ENCODE measurements at places on chromosomes 13 and 19.
A peak's percentile ranks its signal among the peaks of the same experiment; 100 is the strongest.

DNA sequence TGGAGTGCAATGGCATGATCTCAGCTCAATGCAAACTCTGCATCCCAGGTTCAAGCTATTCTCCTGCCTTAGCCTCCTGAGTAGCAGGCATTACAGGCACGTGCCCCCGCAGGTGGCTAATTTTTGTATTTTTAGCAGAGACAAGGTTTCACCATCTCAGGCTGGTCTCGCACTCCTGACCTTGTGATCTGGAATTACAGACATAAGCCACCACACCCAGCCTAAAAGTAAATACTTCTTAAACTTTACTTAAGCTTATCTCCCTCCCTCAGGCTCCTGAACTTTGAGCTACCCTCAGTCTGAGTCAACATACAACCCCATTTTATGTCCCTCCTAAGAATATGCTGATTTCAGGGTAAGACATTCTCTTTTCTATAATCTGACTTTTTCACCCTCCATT is 66.1 kb downstream of the ZNF486 start:
- no peak for DNase-seq

- no peak for DNase-seq
Observed at GRCh38 chr13:44449999-44450821, 76.6 kb downstream of the SERP2 start.

DNA sequence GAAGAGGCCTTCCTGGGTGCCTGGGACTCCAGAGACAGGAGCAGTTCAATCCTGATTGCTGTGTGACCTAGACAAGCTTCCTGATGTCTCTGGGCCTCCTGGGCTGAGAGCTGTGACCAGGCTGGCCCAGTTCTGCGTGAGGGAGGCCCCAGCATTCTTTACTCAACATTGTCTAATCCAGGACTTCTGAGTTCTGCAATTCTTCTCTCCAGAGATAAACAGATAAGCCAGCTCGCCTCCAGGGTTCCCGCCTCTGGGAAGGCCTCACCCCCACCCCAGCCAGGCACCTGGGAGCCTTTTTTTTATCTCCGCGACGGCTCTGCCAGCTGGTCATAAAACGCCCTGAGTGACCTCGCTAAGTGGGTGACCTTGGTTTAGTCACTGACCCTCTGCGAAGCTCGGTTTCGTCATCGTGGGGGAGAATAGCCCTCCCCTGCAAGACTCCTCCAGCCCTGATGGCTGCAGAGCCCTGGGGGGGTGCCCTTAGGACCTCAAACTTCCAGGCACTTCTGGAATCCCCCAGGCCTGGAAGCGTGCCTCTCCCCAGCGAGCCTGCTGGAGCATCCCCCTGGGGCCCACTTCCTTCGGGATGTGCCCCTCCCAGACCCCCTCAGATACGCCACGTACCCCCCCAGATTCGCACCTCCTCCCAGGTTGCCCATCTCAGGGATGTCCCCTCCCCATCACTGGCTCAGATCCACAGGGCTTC is 1.9 kb downstream of the SULT2B1 start:
- DNase-seq = no peak

DNA sequence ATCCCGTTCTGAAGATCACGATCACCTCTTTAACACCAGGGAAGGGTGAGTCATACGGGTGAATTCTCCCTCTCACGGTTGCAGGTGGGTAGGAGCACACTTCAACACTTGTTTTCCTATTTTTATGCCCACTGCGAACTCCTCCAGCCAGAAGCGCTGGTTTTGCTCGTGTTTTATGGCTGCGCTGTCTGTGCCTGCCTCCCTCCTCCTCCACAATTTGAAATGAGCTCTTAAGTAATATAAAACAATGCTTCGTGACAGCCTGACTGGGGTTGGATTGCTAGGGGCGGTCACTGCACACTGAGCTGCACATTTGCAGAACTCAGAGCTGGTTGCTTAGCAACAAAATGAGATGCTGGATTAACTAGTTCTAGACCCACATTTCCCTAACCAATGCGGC is 12.9 kb downstream of the CCDC70 start:
- DNase-seq = no peak

DNA sequence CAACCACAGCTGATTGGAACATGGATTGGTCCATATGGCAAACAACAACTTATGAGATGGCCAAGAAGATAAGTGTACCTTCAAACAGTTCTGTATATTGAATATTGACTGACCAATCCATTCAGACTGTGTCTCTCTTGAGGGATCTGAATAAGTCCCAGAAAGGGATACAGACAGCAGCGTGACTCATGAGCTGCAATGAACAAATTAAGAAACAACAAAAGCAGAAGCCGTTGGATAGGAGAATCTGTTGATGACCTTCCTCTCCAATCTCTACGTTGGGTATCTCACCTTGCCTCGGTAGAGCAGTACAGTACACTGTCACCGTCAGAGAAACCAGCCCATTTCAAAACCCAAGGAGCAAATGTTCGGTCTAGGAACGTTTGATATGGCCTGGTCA is 21.3 kb downstream of the MBD3L2B start:
- DNase-seq = no peak

GRCh38 chr13:37905736-37906135 is 36.2 kb upstream of the TRPC4 start:
- DNase-seq = no peak

DNA sequence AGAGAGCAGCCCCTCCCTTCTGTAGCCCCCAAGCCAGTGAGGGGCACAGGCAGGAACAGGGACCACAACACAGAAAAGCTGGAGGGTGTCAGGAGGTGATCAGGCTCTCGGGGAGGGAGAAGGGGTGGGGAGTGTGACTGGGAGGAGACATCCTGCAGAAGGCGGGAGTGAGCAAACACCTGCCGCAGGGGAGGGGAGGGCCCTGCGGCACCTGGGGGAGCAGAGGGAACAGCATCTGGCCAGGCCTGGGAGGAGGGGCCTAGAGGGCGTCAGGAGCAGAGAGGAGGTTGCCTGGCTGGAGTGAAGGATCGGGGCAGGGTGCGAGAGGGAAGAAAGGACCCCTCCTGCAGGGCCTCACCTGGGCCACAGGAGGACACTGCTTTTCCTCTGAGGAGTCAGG is 4.2 kb downstream of the KLK3 start:
- DNase-seq = no peak

- no peak for DNase-seq
Observed at GRCh38 chr13:87444135-87444534, 227.0 kb upstream of the SLITRK5 start.

- DNase-seq = no peak
Observed at GRCh38 chr19:45821103-45821521, 6.0 kb upstream of the RSPH6A start.

DNA sequence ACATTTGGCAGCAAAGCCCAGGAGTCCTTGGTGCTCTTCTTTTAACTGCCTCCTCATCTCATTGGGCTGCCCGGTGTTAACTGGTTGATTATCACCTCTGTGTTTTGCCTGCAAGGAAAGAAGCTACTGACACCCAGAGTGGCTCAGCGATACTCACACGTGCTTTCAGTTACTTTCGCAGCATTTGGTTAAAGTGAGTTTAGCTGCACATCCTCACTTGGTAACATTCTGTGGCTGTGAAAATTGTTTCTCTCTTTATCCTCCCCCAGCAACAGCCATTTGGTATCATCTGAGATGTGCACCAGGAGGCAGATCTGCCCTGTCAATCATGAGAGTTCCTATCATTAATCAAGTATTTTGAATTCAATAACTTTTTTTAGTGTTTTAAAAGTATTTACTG is 44.6 kb upstream of the GPR183 start:
- no peak for DNase-seq

DNA sequence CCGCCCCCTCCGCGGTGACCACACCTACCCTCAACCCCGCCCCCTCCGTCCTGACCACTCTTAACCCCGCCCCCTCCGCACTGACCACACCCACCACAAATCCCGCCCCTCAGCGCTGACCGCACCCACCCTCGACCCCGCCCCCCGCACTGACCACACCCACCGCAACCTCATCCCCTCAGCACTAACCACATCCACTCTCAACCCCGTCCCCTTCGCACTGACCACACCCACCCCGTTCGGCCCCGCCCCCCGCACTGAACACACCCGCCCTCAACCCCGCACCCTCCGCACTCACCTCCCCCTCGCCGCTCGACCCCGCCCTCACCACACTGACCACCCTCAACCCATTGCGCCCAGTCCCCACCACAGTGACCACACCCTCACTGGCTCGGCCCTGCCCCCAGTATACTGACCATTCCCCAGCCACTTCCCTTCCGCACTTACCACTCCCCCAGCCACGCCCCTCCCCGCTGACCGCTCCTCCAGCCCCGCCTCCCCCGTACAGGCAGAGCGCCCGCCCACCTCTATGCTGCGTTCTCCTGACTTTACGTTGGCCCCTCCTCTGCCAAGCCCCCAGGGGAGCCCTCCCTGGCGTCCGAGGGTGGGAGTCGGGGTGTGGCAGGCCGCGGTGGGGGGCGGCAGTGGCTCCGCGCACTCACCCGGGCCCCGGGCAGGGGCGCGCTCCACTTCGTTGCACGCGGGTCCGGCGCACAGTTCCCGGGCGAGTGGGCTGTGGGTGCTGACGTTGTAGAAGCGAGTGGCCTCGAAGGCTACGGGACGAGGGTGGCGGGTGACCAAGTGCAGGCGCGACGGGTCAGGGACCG is 8.4 kb downstream of the F2RL3 start:
- DNase-seq = peak; percentile 48

DNA sequence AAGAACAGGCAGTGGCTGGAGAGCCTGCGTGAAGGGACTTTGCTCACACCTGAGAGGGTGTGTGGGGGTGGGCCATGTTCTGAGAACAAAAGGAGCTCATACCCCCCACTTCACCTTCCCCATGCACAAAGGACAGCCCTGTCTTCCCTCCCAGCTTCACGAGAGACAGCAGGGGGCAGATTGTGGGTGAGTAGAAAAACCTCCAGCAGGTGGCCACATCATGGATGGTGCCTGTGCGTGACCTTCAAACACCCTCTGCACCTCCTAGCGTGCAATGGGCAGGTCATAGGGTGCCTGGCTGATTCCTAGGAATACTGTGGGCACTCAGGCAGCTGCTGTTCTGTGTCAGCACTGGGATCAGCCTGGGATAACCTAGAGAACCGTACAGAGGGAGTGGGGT is 36.3 kb upstream of the PSG9 start:
- no peak for DNase-seq

GRCh38 chr13:33550885-33551284 is 265.3 kb upstream of the STARD13 start:
- no peak for DNase-seq

GRCh38 chr13:65595916-65596315 is 1634.2 kb downstream of the PCDH9 start:
- no peak for DNase-seq

GRCh38 chr13:27047081-27047480 is 124.5 kb downstream of the USP12 start:
- no peak for DNase-seq

- DNase-seq = no peak
Observed at GRCh38 chr13:97274829-97275649, 52.9 kb downstream of the MBNL2 start.

- DNase-seq = no peak
Observed at GRCh38 chr19:47430041-47430802, 10.9 kb upstream of the MEIS3 start.

GRCh38 chr19:32464279-32464678 is 58.7 kb downstream of the DPY19L3 start:
- no peak for DNase-seq

GRCh38 chr19:2042485-2043250 is 8.4 kb downstream of the MKNK2 start:
- DNase-seq = no peak

DNA sequence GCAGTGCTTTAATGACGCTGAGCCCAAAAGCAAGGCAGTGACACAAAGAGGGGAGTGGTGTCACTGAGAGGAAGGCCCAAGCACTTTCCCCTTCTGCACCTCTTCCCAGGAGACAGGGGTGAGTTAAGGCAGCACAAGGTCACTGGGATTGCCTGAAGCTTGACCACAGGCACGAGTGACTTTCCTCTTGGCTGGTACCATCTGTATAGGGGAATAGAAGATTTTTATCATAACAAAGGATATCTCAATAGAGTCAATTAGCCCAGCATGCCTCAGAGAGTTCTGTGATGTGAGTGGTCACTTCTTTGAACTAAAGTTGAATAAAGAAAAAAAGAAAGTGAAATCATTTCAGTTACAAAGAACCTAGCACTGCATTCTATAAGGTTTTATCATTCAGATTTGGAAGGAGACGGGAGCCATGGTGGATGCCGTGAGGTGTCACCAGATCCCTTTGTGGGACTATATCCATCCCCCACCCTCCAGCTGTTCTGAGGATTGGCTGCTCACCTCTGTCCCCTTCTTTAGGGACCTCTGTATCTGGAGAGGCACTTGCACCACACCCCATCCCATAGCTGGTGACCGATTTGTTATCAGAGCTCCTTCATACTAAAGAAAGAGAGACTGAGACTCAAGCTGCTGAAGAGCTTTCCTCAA is 291.2 kb downstream of the DCT start:
- DNase-seq = no peak

- DNase-seq = no peak
Observed at GRCh38 chr13:100890645-100891044, 216.1 kb upstream of the TMTC4 start.

- DNase-seq = no peak
Observed at GRCh38 chr19:47110521-47111005, 3.0 kb downstream of the ZC3H4 start.

- DNase-seq = peak; percentile 18
Observed at GRCh38 chr19:6521718-6522646, 8.8 kb upstream of the TNFSF9 start.

All from stimulated activated CD4-positive, alpha-beta T cell treated with anti-CD3 and anti-CD28 coated beads, TNF-alpha, amount 100 ng/mL, for 48 hours (primary cell).